HS-27A (cell line): ENCODE measurements at places on chromosomes 2 and 18.

- no peak for DNase-seq
Observed at GRCh38 chr2:25482341-25482740, 140.6 kb upstream of the DNMT3A start.

GRCh38 chr2:20196657-20197161 is 28.2 kb downstream of the SDC1 start:
- no peak for DNase-seq

DNA sequence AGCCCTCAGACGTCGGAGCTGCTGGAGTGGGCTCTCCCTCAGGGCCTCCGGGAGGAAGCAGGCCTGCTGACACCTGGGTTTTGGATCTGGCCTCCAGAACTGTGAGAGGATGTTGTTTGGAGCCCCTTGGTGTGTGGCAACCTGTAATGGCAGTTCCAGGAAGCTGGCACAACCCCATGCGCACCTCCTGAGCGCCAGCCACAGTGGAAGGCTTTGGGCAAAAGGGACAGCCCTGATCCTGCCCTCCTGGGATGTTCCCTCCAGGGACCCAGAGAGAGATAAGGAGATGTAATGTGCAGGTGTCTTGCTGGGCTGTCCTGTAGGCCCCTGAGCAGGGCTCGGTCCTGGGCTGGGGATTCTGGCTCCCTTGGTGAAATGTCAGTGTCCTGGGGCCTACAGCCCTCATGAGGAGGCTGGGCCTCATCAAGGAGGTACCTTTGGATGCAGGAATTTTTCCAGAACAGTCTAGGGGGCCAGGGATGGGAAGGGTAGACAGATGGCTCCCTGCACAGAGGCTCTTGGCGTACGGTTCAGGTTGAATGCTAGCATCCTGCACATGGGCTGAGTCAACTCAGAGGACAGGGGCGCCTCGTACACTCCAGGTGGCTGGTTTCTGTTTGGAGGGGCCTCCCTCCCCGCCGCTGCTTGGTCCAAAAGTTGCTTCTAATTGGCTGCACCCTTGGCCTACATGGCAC is 61.1 kb downstream of the ASB1 start:
- DNase-seq: no peak

GRCh38 chr2:204072443-204073324 is 136.1 kb downstream of the ICOS start:
- DNase-seq: no peak

GRCh38 chr2:41127351-41127750 is 675.5 kb upstream of the SLC8A1 start:
- DNase-seq: no peak

GRCh38 chr2:64487256-64488049 is 33.5 kb downstream of the LGALSL start:
- DNase-seq: no peak

DNA sequence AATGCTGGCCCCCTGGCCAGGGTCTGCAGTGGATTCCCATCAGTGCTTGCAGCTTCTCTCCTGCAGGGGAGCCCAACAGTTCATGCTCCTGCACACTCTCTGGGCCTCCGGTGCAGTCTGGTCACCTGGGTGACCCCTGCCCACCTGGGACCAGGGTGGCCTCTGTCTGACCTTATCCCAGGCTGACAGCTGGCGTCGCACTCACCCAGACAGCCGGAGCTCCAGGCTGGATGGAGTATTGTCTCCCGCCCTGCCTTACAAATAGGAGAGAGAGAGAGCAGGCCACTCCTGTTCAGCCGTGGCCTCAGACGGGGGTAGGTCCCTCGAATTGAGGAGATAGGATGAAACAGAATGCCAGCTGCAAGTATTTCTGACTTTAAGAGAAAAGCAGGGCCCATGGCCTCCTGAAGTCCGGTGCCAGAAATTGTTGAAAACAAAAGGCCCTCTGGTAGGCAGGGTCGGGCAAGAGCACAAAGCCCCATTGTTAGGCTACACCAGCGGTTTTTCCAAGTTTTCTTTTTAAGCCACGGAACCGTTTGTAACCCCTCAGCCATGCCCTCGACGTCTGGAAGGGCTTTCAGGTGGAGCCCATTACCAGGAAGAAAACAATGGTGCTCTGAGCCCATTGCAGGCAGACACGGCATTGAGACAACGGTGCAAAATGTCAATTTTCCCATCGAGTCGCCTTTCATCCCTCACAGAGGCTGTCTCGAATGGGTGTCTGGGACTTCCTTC is 258.4 kb downstream of the BCL11A start:
- no peak for DNase-seq

DNA sequence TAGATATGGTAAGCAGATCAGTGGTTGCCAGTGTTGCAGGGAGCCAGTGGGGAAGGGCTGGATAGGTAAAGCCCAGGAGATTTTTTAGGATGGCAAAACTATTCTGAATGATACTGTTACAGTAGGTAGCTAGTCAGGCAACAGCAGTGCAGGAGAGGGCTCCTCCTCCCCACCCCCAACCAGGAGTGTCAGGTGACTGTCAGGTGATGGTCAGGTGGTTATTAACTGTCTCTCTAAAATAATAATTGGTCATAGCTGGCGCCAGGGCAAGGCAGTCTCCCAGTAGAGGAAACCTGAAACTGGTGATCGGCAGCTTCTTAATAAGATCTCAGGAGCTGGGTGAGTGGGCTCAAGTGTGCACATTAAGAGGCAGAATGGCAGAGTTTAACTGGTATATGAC is 201.6 kb upstream of the PARD3B start:
- DNase-seq: no peak

DNA sequence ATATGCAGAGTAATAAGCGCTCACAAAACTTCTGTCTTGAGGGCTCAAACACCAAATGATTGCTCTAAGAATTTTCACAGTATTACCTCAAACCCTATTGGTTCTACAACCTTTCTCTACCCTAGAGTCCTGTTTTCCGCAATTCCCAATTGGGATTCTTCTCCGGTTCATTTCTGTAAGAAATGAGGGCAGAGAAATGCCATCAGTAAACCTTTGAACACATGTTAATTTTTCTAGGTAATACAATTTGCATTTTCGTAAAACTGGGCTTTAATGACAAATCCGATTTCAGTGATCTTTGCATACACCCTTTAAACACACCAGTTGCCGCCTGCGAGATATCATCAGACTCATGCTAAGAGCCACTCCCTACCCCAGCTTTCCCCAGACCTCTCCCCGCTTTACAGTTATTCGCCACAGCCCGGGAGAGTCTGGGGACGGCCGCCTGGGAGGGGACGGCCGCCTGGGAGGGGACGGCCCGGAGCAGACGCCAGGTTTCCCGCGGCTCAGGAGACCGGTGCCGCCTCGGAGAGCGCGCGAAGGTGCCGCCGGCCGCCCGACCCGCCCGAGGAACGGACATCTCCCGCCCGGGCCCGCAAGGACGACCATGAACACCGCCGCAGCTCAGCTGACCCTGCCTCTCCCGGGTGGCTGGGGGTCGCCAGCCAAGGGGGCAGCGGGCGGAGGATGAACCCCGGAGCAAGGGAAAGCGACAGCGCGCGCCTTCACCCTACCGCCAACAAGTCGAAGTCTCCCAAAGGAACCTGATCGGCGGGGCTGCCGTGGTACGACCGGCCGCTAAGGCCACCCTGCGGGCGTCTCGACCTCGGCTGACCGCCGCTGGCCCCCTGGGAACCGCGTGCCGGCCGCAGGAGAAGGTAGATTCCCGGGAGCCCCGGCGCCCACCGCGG is 463 bp downstream of the SMC6 start:
- DNase-seq: no peak

DNA sequence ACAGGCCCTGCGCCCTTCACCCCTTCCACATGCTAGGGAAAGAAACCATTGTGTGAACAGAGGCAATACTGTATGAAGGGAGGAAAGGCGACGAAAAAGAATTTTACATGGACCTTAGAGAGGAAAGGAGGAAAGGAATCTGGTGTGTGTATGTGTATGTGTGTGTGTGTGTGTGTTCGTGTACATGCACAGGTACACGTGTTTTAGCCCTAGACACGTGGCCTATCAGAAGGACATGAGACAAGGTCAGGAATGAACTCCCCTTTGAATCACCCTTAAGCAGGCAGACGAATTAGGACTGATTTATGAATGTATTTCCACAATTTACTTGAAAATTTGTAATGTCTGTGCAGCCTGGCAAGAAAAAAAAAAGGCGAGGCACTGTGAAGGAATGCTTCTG is 276.0 kb downstream of the ZNF516 start:
- DNase-seq: no peak

GRCh38 chr2:178452870-178453269 is 1.7 kb downstream of the PJVK start:
- no peak for DNase-seq

GRCh38 chr2:85988914-85989270 is 100.1 kb upstream of the ST3GAL5 start:
- DNase-seq: no peak

- DNase-seq: no peak
Observed at GRCh38 chr18:75962036-75962572, 532.9 kb downstream of the ZNF516 start.

GRCh38 chr2:135337071-135337470 is 193.9 kb downstream of the ZRANB3 start:
- no peak for DNase-seq

GRCh38 chr2:20071397-20072383 is 20.3 kb upstream of the LAPTM4A start:
- DNase-seq: no peak

GRCh38 chr2:103616891-103617290 is 855.1 kb downstream of the TMEM182 start:
- no peak for DNase-seq

- DNase-seq: no peak
Observed at GRCh38 chr18:70659036-70659925, 370.4 kb downstream of the SOCS6 start.

GRCh38 chr2:219029829-219030165 is 11.5 kb downstream of the CFAP65 start:
- peak; percentile 9 for DNase-seq

GRCh38 chr2:50723286-50723938 is 308.5 kb downstream of the NRXN1 start:
- DNase-seq: no peak

- DNase-seq: no peak
Observed at GRCh38 chr2:108589372-108589771, 55.1 kb downstream of the LIMS1 start.

GRCh38 chr2:50753234-50753633 is 278.7 kb downstream of the NRXN1 start:
- DNase-seq: no peak

DNA sequence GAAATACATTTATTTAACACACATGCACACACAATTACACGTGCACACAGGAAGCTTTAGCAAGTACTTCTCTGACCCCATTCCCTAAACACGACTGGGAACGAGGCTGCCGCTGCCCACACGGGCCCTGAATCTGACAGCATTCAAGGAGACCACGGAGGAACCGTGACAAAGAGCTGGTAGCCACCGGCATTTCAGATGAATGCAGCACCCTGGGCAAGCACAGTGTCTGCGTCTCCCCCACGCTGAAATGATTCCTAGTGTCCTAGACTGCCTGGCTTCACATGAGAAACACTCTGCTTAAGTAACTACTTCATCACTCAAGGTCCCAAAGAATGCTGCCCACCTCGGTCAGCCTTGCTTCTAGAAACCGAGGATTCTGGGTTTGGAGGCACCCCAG is 95.0 kb downstream of the HDAC4 start:
- no peak for DNase-seq

- no peak for DNase-seq
Observed at GRCh38 chr2:108870069-108870644, 83.6 kb downstream of the CCDC138 start.

DNA sequence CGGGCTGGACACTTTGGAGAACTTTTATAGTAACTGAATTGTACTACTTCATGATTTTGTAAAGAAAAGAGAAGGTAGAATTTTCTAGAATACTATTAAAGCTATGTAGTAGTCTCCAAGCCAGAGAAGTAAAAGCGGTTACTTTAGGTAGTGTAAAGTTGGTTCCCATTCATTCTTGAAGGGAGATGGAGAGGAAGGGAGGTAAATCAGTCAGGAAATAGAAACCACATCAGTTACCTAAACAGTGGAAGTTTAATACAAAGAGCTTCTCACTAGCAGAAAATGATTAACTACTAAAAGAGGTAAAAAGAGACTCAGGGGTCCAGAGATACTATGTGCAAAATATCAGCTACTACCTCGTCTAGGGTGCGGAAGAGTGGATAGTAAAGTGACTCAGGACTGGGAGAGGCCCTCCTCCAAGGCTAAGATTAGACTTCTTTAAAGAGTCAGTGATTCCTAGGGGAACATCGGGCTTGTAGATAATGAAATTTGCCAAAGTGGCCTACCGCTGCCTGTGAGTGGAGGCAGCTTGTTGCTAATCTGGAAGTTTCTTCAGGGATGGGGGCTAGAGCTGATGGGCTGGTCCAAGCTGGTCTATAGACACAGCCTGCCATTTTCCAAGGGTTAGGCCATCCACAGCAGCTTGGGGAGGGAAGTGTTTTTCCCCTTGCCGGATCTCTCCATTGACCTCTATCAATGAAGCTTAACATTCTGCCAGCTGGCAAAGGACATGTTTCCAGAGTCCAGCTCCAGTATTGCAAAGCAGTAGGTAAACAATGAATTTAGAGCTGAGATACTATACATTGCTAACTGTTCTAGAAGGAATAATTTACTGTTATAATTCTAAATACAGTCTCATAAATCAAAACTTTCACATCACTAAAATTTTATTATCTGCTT is 246.4 kb upstream of the BOD1L2 start:
- DNase-seq: no peak

- peak; percentile 79 for DNase-seq
Observed at GRCh38 chr2:10575609-10576280, 114.0 kb downstream of the NOL10 start.

- no peak for DNase-seq
Observed at GRCh38 chr2:165017966-165018596, 62.8 kb upstream of the SLC38A11 start.

- no peak for DNase-seq
Observed at GRCh38 chr18:24841536-24841935, 381.1 kb downstream of the HRH4 start.

DNA sequence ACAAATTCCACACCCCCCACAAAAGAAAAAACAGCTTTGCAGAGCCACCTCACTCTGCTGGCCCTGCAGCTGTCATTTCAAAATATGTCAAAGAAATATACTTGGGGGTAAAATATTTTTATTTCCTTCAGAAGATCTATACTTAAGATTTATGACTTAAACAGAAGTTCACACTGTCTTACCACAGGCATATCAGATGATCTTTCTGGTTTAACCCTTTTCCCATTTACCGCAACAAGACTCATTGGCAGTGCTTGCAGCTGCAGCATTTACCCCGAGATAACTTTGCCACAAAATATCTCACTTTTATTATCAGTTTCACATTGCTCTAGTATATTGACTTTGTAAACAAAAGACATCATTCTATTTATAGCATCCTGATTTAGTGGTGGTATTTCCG is 21.6 kb upstream of the SLC35G4 start:
- DNase-seq: no peak

- DNase-seq: peak; percentile 88
Observed at GRCh38 chr2:113282747-113283533, 4.2 kb upstream of the PAX8 start.

DNA sequence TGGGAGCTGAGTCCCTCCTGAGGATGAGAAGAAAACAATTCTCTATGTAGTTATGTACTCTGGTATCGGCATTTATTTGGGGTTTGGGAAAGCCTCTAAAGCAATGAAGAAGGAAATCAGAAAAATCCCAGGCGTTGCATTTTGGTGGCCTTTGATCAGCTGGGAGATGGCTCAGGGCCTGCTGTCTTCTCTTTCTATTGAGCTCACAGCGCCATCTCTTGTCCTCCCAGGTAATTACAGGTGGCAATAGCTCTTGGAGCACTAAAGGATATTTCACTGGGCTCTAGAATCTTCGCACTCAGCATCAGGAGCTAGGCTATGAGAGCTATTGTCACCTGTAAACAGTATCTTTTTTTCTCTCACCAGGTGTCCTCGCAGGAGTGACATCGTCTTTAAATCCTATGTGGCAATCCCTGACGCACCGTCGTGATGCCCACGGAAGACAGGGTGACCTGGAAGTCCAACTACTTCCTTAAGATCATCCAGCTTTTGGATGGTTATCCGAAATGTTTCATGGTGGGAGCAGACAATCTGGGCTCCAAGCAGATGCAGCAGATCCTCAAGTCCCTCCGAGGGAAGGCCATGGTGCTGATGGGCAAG is 76.1 kb upstream of the PMAIP1 start:
- DNase-seq: peak; percentile 57
